H1 (cell line): ENCODE measurements at places on chromosomes 2 and 18.

GRCh38 chr2:109210431-109211200 is 81.6 kb downstream of the SH3RF3 start:
- DNase-seq = no peak

GRCh38 chr18:55864281-55864680 is 276.3 kb upstream of the TCF4 start:
- no peak for DNase-seq

DNA sequence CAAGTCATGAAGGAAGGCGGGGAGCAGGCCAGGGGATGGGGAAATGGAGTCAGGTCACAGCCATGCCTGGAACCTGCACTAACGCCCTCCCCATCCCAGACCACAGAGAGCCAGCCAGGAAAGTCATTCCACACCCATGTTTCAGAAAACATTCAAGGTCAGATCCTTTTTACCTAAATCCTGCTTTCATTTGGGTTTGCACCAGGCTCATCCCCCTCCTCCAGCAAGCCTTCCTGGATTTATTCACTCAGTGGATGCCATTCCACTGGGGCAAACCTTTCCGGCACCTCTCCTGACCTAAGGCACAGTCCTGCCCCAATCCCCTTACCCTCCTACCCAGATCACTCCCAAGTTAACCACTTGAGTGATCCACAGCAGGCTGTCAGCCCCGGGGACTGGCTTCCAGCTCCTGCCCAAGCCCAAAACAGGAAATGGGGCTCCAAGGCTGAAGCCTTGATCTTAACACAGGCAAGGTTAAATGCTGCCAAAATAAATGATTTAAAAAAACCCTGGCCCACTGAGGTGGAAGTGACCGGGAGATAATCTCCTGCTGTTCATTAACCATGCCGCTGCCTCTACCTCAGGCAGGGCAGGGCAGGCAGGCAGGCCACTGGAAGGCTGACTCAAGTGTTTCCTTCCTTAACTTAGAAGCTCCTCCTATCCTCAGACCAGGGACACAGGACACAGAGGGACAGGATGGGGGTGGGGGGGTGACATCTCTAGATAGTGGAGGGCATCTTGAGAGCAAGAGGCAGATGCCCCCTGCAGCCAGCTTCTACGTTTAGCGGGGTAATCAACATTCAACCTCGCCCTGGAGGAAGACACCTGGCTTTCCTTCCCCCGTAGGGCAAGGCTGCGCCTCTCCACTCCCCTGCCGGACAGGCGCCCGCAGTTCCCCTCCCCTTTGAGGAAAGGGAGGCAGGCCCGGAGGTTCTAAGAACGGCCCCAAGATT is 1.4 kb downstream of the RAB11FIP5 start:
- DNase-seq = peak; percentile 72

GRCh38 chr18:79781331-79781941 is 16.3 kb upstream of the KCNG2 start:
- no peak for DNase-seq

- DNase-seq = no peak
Observed at GRCh38 chr2:232204457-232204931, 174.1 kb upstream of the ALPP start.

DNA sequence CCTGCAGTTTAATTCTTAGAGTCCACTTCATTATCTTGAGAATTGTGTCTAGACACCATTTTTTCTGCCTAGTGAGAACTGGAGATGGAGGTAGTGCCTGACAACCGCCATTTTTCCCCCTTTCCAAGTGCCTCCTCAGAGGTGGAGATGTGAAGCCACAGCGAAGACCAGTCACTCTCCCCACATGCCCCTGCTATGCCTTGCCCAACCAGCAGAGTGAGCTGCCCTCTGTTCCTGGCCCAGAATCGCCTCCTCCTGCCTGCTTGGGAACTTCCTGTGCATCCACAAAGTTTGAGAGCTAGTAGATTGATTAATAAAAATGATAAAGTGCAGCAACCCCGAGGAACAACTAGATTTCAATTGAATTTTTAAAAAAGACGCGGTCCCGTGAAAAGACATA is 123.3 kb downstream of the CLIP4 start:
- peak; percentile 13 for DNase-seq

DNA sequence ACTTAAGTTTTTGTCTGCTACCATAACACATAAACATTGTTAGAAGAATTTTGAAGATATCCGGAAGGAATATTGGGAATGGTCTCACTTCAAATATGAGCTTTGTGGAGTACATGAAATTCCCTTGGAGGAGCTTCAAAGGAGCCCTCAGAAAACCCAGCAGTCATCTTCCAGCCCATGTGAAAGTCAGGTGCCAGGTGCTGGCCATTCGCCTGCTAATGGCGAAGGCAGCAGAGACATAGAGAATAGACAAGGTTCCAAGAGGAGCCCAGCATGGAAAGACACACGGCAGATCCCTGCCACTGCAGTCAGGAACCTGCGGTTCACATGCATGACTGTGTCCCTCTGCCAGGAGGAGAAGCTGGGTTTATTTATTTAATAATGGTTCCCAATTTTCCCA is 40.0 kb upstream of the EPG5 start:
- no peak for DNase-seq

DNA sequence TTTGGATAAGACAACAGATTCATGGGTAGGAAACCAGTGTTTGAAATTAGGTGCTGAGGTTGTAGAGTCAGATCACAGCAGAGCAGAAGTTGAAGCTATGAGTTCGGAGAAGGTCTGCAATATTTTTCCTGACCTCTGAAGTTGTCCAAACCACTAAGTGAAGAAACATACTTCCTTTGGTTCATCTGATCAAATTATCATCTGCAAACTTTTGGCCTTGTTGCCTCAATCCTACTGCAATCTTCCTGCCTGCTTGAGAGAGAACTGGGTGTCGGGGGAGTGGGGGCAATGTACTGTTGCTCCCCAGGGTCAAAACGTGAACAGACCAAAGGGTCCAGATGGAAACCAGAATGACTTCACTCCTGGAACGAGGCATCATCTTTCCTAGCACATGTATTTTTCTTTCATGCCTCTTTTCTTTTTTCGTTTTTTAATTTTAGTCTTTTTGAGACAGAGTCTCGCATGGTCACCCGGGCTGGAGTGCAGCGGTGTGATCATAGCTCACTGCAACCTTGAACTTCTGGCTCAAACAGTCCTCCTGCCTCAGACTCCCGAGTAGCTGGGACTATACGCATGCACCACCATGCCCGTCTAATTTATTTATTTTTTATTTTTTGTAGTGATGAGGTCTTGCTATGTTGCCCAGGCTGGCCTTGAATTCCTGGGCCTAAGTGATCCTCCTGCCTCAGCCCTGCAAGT is 42.7 kb downstream of the RAB31 start:
- no peak for DNase-seq

GRCh38 chr2:45885171-45885621 is 233.7 kb downstream of the PRKCE start:
- no peak for DNase-seq
